CD4-positive, alpha-beta T cell treated with Interferon gamma for 1 hour (primary cell): ENCODE measurements at places on chromosomes 4 and X.

DNA sequence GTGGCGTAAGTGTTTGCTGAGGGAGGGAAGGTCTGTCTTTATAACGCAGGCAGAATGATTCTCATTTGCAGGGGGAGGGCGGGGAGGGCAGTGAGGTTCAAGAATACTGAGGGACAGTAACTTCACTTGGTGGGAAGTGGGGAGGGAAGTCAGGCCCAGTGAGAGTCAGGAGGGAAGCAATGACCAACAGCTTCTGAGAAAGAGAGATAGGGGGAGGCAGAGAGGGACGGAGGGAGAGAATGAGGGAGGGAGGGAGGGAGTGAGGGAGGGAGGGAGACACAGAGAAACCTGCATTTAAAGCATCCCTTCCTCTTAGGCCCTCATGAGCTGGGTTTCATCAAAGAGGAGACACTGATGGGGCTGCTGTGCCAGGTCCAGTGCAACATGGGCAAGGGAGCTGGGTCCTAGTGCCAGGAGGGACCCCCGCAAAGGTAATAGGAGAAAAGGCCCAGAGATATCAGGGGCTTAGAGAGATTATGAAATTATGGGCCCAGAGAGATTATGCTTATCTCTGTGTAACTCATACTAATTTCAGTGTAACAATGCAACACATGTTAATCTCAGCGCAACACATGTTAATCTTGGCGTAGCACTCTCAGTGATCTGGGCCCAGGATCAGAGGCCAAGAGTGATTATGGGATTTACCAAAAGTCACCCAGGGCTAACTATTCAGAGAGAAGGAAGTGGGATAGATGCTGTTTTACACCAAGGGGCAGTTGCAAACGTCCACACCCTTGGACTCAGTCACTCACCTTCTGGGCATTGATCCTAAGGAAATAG lies 112.1 kb downstream of the DRD5 start:
- DNase-seq = no peak

- DNase-seq = no peak
Observed at GRCh38 chrX:54397113-54397512, 39.3 kb upstream of the WNK3 start.

- no peak for DNase-seq
Observed at GRCh38 chr4:164212714-164213113, 541.2 kb upstream of the SMIM31 start.

- peak; percentile 20 for DNase-seq
Observed at GRCh38 chr4:1246111-1246881, 2.6 kb downstream of the CTBP1 start.

DNA sequence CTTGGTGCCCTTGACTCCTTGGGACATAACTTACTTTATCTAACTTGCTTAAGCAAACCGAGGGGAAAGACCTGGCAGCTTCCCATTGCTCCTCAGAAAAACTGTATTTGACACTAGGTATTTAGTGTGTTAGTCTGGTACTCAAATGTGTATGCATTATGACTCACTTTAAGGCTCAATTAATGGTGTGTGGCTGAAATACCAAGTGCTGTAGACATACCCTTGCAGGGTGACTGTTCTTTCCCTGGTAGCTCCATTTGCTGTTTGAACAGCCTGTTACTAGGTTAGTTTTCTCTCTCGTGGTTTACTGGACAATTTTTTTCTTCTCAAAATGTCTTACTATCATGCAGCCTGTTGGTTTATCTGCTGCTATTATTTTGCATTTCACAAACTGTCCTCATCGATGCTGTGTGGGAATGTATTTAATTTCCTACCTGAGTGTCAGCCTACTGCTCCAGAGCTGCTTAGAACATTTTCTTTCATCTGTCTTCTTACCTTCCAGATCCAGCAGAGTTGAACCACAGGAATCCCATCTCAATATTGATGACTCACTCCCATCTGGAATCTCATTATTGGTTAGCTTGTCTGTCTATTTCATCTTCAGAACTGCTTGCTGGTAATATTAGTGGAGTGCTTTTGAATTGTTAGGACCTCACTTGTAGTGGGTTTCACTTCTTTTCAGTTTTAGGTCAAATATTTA lies 158.0 kb upstream of the FAT1 start:
- no peak for DNase-seq

- DNase-seq = no peak
Observed at GRCh38 chr4:179728305-179728704, 2286.1 kb upstream of the AGA start.

DNA sequence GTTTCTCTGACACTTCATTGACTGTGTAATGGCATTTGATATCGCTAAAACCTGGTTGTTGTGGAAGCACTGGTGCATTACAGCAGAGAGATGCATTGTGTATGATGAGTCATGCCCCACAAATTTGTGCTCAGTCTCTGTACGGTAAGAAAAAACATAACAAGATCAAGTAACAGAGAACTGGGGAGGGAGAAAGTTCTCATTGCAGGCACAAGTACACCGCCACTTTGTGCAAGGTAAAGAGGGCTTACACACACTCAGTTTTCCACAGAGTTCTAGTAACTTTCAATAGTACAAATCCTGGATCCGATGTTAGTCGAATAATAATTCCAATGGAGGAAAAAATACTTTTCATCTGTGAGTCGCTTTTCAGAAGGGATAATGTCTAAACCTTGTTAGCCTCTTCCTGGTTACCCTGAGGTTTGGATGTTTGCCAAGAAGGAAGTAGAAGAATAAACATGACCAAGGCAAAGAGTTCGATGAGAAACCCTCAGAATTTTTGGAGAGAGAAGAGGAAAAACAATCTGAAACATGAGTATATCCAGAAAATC lies 512.5 kb upstream of the SLIT2 start:
- DNase-seq = no peak

DNA sequence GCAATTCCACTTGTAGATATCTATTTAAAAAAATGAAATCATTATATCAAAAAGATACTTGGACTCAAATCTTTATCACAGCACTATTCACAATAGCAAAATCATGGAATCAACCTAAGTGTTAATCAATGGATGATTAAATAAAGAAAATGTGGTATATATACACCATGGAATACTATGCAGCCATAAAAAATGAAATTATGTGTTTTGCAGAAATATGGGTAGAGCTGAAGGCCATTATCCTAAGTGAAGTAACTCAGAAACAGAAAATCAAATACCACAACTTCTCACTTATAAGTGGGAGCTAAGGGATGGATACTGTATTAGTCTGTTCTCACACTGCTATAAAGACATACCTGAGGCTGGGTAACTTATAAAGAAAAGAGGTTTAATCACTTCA lies 14.3 kb upstream of the INTU start:
- no peak for DNase-seq

GRCh38 chrX:18793601-18794089 lies 86.2 kb downstream of the PPEF1 start:
- no peak for DNase-seq

DNA sequence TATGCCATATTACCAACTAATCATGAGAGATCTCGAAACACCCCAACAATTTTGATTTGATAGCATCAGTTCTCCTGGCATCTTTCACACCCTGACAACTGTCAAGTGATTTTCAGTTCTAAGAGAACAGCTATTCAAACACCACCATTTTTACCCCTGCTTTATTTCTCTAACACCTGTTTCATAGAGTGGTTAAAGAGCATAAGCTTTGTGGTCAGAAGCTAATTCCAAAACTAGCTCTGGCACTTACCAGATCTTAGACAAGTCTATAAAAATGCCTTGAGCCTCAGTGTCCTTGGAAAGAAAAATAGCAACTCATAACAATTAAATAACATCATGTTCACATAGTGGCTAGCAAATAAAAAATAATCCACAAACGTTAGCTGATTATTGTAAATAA lies 17.9 kb downstream of the PPA2 start:
- no peak for DNase-seq

DNA sequence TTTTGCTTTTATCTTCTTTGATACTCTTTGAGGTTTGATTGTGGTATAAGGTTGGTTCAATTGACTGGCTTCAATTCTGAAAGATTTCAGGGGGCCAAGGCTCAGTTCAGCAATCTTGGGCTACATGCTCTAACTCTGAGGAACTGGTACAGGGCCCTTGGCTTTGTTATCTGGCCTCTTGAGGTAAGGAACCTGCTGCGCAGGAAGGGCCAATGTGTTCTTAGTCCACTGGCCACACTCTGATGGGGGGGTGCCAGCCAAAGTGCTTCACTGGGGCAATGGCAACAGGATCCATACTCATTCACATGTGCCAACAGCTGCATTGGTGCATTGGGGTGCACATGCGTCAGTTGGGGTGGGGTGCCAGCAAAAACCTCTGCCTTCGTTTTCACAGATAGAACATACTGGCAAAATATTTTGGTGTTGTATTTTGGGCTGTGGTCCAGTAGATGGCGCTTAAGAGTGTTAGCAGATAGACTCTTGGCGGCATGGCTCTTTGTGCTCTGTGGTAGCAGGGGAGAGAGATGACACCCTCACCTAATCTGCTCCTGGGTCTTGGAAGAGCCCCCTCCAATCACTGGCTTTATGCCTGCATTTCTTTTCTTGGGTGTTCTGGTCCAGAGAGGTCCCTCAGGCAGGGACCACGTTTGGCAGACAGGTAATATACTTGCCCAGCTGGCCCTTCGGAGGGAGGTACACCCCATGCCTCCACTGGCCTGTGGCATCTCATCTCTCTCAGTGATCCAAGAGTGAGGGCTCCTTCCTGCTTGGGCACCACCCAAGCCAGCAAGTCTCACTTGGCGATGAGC lies 42.9 kb downstream of the NDST3 start:
- no peak for DNase-seq

- DNase-seq = no peak
Observed at GRCh38 chr4:12137575-12137974, 708.9 kb upstream of the HS3ST1 start.

DNA sequence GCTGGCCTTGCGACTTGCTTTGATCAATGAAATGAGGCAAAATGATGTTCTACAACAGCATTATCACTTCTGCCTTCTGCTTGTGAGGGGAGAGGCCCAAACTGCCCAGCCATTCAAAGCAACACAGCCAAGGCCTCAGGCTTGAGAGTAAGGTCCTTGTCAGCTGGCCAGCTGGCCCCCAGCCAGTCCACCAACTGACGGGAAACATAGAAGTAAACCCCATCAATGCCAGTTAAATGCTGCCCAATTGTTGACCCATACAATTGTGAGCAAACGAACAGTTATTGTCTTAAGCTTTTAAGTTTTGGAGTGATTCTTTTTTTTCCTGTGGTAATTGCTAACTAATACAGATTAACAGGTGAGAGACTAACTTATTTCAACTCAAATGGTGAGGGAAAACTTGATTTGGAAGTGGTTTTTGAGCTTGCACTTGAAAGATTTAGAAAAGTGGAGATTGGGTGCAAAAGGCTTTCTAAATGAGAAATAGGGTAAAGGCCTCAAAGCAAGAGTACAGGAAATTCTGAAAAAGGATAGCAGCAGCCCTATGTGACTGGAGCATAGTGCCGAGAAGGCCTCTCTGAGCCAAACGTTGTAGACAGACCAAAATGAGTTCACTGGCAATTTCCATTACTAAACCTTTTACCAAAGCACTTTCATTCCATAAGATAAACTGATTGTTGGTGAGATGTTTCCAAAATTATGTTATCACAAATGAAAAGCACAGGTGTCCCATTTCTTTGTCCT lies 66.9 kb downstream of the ARHGEF38 start:
- DNase-seq = no peak

GRCh38 chr4:15413010-15413622 lies 14.7 kb upstream of the C1QTNF7 start:
- DNase-seq = no peak

DNA sequence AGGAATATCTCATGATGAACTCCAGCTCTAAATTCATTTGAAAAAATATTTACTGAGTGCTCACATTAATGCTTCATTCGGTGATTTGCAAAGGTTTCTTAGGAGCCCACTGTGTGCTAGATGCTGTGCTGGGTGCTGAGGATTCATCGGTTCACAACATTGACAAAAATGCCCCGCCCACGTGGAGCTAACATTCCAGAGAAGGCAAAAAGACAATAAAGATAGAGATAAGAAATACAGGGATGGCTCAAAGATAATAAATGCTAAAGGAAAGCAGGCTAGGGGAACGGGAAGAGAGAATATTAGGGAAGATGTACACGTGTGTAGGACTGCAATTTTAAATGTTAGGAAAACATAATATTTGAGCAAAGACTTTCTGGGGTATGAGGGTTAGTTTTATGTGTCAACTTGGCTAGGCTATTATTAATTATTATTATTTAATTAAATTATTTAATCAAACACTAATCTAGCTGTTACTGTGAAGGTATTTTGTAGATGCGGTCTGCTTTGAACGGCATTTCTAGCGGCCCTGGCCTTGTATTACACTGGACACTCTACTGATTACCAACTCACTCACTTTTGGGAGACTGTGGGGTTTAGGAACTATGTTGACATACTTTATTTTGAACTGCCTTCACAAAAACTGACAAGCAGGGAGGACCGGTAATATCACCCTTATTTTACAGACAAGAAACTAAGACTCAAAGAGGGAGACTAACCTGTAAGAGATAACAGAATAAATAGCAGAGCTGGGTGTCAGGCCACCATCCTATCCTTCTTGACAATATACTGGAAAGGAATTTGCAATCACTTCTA lies 61.9 kb upstream of the IRF2 start:
- no peak for DNase-seq

GRCh38 chr4:30868111-30868895 lies 148.1 kb downstream of the PCDH7 start:
- no peak for DNase-seq

DNA sequence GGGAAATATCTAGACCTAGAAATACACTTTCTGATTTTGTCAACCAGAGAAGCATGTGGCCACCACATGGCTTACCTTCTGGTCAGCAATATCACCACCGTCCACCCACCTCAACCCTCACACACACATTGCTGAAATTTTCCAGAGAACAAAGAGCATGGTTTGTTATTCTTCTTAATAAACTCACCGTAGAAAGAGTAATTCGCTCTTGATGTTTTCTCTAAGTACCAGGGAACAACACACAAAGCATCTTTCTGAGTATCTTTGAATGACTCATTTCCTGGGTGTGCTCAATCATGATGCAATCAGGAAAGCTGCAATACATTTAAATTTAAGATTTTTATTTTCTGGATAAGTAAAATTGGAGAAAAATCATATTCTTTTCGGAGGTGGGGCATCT lies 24.7 kb upstream of the LRAT start:
- DNase-seq = no peak

GRCh38 chr4:140048419-140048995 lies 105.5 kb downstream of the MAML3 start:
- DNase-seq = no peak

DNA sequence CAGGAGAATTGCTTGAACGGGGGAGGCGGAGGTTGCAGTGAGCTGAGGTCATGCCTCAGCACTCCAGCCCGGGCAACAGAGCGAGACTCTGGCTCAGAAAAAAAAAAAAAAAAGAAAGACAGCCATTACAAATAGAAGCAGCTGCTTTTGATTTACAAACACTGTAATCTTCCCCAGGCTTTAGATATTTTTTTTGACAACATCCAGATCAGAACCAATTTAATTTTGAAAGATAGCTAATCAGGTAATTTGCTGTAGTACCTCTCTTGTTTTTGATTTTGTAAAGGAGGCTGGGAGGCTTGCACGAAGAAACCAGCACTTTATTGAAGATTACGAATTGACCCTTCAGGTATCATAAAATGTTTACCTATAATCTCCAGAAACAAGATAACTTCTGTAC lies 107.0 kb downstream of the LDB2 start:
- DNase-seq = no peak
